ENCODE measurements at places on chromosomes 11 and 22.

GRCh38 chr11:16862726-16863125 is 124.3 kb downstream of the C11orf58 start:
- peak; percentile 33 for DNase-seq

GRCh38 chr11:56910046-56910773 is 78.5 kb upstream of the OR5AK2 start:
- DNase-seq = no peak

GRCh38 chr22:41425660-41426365 is 20.8 kb downstream of the TOB2 start:
- DNase-seq = no peak

DNA sequence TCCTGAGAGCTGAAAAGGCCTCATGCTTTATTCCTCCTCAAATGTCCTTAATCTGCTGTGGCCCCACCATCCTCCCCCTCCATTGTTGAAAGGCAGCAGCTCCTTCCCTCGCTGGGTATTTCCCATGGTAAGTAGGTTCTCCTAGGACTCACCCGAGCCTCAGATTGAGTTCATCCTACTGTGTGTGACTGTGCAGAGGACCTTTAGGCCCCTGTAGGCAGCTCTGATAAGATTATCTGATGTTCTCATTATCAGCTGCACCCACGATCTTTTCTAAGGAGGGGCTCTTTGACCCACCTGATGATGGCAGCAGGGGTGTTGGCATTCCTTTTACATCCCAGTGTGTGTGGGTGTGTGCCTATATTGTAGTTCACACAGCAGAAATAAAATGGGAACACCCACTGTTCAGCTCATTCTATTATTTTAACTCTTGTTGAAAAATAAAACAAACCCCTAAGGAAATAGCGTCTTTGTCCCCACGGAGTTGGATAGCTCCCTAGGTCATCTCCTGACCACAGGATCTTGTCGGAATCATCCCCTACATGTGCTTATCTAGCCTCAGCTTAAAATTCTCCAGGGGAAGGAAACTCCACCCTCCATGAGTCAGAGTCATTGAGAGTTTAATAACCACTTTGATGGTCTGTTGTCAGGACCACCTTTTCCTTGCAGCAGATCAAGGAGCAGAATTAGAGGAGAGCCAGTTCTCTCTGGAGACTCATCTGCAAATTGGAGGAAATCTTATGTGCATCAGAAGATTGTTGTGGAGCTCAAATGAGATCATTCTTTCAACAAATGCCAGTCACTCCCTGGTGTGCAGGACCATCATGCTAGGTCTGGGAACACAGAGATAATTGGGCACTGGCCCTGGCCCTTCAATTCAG is 19.3 kb downstream of the ENDOD1 start:
- no peak for DNase-seq

- DNase-seq = no peak
Observed at GRCh38 chr11:58691675-58692074, 40.1 kb downstream of the GLYAT start.

- peak; percentile 1 for DNase-seq
Observed at GRCh38 chr11:117959438-117960149, 26.6 kb upstream of the IL10RA start.

DNA sequence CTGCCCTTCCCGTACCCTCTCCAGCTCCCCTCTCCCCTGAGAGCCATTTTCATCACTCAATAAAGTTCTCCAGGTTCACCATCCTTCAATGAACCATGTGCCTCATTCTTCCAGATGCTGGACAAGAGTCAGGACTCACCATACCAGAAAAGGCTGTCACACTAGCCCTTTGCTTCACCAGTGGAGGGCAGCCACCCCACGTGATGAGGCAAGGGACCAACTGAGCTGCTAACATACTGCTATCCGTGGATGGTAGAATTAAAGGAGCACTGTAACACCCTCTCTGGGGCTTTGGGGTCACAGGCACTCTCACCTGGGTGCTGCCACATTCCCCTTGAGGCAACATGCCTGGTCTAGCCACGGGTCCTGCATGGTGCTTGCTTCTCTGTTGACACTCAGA is 13.1 kb upstream of the OR5I1 start:
- DNase-seq = no peak

GRCh38 chr11:69383372-69384250 is 89.7 kb downstream of the MYEOV start:
- DNase-seq = no peak

DNA sequence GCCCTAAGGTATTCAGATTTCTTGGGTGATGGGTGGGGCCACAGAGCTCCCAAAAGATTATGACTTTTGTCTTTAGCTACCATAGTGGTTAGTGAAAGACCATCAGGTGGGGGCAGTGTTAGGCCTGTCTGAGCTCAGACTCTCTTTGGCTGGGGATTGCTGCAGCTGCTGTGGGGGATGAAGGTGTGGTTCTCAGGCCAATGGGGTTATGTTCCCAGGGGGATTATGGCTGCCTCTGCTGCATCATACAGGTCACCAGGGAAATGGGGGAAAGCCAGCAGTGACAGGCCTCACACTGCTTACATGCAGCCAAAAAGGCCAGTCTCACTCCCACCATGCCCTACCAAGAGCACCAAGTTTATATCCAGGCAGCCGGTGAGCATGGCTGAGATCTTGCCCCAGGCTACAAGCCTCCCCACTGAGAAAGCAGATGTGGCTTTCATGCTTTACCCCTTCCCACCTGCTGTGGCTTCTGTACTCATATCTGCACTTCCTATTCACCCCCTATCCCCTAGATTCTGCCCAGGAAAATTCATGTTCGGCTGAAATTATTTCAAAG is 24.8 kb downstream of the CNTF start:
- no peak for DNase-seq

GRCh38 chr22:48258811-48259210 is 1496.4 kb downstream of the TBC1D22A start:
- no peak for DNase-seq

DNA sequence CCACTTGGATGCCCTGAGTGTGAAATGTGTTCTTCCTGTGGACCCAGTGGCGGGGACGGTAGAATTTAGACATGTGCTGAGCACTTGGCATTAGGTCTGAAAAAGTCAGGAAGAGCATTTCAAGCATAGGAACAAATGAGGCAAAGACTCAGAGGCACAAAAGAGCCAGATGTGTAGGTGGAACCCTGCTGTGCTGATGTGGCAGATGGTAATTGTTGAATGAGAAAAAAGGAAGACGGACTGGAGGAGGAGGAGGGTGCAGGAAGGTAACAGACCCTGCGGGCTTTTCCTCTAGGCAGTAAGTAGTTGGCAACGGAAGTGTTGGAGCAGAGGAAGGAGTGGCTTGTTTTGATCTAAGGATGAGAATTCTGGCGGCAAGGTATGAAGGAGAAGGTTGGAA is 985.8 kb downstream of the TBC1D22A start:
- DNase-seq = no peak

GRCh38 chr11:20397281-20397680 is 9.8 kb downstream of the PRMT3 start:
- DNase-seq = peak; percentile 56

DNA sequence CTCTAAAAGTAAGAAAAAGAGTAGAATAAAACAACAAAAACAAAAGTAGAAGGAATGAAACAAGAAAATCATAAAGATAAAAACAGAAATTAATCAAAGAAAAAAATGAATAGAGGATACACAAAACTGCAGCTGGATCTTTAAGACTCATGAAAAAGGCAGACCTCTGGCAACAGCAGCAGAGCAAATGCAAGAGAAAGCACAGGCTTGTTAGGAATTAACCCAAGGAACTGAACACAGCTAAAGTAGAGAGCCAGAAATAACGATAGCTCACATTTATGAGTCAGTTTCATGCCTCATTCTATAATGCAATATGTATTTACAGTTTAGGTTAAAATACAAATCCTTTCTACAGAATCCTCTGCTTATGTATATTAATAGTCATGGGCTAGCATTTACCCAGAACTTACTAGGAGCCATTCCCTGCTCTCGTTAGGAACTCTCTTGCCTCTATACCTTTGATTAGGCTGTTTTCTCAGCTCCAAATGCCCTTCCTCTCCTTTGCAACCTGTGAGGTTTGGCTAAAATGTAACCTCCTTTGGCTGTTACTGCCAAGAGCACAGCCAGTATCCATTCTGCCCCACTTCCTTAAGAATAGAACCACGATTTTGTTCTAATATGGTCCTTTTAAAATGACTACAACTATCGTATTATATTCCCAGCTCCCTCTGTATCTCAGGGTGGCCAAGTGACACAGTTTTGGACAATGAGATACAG is 38.3 kb upstream of the NFAM1 start:
- no peak for DNase-seq

GRCh38 chr11:95389427-95389826 is 158.4 kb upstream of the SESN3 start:
- no peak for DNase-seq

- peak; percentile 53 for DNase-seq
Observed at GRCh38 chr11:91947215-91947820, 277.3 kb upstream of the FAT3 start.

DNA sequence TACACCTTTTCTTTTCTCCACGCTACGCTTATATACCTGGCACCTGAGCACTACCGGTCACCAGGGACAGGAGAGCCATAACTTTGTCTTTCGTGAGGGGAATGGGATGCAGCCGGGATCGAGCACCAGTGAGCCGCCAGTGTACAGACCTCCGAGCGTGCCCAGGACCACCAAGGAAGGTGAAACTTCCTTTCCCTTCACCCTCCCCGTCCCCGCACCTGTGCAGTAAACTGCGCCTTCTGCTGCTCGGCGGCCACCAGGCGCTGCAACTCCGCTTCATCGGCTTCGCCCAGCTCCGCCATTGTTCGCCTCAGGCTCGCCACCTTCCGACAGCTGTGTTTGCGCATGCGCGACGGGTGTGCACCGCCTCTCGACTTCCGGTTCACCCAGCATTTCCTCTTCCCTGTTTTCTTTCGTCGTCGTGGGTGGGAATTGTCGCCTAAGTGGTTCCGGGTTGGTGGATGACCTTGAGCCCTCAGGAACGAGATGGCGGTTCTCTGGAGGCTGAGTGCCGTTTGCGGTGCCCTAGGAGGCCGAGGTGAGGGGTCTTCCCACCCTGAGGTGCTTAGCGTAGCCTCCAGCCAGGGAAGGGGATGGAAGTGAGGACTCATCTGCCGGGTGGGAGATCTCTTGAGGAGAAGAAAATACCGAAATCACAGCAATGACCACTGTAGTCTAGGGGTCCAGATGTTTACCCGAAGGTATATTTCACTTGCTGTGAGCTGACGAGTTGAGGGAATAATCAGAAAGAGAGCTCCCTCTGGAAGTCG is at the start of the genes SDHD and TIMM8B:
Gene SDHD, plus strand, starts transcription at position 452 of the 770 bp plus-strand sequence. Its CDS starts 35 bp downstream, at position 487.
Gene TIMM8B, minus strand, starts transcription at position 335 of the 770 bp plus-strand sequence. Its CDS starts 33 bp downstream, at position 302.
- peak; percentile 98 for DNase-seq

DNA sequence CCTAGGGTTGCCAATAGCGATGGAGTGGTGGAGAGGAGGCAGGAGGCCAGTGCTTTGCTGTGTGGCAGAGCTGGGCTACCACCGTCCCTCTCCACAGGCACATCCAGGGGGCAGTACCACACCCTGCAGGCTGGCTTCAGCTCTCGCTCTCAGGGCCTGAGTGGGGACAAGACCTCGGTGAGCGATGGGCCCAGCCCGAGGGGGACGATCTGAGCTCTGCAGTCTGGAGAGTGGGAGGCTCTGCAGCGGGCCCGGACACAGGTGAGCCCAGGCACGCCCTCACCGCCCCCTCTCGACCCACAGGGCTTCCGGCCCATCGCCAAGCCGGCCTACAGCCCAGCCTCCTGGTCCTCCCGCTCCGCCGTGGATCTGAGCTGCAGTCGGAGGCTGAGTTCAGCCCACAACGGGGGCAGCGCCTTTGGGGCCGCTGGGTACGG is 2.5 kb downstream of the PKP3 start:
- peak; percentile 66 for DNase-seq

DNA sequence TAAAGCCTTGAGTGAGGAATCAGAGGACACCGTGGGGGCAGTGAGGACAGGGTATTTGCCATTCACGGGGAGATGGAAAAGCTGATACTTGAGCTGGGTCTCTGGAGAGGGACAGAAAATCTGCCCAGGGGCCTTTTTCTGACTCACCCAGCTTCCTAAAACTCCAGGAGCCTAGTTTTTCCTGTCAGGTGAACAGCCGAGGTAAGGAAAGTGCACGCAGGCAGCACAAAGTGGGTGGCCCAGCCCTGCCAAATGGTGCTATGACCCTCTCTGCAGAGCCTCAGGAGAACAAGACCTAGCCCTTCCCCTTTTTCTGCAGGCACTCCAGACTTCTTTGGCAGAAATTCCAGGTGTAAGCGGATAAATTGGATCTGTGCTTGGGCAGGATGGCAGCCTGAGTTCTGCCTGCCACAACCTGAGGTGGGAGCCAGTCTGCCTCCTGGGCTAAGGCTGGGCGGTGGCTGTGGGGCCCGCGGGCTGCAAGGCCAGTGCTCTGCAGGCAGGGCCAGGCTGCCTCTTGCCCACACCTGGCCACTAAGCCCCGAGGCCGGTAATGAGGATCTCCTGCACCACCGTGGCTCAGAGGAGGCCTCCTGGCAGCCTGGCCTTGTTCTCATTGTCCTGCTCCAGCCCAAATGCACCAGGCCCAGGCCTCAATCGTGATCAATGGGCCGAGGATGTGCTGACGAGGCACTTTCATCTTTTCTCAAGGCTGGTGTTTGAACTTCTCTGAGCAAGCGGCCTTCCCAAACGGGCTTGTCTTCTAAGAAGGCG is 72.9 kb upstream of the LMO1 start:
- no peak for DNase-seq

GRCh38 chr11:119190531-119190930 is 5.3 kb downstream of the NHERF4 start:
- DNase-seq = peak; percentile 7

GRCh38 chr11:131638889-131639288 is 268.5 kb downstream of the NTM start:
- DNase-seq = no peak

GRCh38 chr11:34613552-34614056 is 7.3 kb upstream of the EHF start:
- no peak for DNase-seq

Data from AG20443 (cell line).